ENCODE measurements at places on chromosomes 1 and 21. TPM values are rescaled to one million over a fixed set of nuclear protein-coding genes. Genes with fewer than 3 reads are reported as not detected.

DNA sequence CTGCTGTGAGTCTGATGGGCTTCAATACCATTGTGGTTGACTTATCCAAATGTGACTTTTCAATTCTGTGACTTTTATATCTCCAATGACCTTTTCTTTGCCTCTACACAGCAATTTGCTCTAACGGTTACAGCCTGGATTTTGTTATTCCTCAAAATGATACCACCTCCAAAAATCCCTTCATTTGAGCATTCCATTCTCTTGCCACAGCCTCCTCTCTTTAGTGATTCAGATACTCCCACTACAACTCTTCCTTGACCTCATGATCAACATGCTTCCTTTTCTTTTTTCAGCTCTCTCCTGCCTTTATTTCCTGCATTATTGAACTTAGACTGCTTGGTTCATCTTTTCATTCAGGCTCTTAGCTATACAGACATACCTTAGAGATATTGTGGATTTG lies 16.6 kb upstream of the IL19 start:
- DNase-seq, result no peak

GBP5 gene
- total RNA-seq, result 0.68 TPM

POTED gene
- total RNA-seq, result not detected

FAM72C gene
- total RNA-seq, result 0.14 TPM

PRKAA2 gene
- 77.9 TPM for total RNA-seq
